ENCODE measurements at places on chromosomes 2 and 18.

DNA sequence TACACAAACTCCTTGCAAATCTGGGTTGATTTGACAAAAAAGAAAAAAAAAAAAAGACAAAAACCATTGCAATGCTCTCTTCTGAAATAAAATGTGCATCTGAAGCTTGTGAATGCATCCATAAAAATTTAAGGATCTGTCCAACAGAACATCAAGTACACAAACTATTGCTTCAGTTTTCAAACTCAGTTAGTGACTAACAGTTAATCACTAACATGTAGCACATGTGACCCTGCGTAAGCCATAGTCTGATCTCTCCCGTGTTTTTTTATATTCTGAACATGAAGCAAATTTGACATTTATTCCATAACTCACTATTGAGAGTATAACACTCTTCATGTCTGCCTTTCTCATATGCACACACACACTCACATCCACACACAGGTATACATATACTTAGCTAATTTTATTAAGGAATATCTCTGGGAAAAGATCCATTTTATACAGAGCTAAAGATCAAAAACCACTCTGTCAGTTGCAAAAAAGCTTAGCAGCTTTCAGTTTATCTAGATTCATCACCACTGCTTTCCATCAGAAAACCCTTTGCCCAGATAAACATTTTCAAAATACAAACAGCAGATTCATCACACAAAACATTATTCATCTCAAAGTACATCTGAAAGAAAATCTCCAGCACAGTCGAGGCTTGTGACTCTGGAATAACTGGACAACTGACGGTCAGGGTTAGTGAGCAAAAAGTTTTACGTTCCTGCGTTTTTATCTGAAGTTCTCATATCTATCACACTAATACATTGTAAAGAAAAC is 1000.4 kb upstream of the ACVR2A start:
- DNase-seq = no peak

DNA sequence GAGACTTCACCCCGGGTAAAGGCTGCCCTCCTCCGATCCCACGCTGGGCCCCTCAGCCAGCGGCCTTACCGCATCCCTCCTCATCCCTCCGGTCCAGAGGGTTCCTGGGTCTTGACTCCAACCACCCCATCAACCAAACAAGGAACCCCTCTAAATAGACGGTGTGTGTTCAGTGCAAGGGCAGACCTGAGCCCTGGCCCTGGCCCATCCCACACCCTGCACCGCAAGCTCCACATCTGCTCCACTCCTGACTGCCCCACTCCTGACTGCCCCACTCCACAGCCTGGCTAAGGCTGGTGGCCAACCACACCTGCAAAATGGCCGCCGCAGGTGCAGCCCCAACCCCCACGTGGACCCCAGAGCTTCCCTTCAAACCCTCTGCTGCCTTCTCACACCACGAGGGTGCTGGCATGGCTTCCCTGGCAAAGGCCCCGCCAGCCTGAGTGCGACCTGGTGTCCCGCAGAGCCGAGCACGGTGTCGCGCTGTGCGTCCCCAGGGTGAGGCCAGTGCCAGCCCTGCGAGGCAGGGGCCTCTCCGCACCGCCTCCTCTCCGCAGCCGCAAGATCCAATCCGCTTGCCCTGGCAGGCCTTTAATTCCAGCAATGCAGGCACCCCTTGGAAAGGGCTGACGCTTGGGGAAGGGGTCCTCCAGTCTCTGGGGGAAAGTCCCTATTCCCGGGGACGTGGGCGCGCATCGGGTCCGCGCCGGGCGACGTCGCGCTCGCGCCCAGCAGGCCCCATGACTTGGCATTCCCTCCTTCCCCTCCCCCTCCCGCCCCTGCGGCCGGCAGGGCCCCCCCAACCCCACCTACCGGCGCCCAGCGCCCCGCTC is 1.5 kb downstream of the KIF1A start:
- no peak for DNase-seq

- DNase-seq = no peak
Observed at GRCh38 chr2:8367833-8368232, 314.0 kb upstream of the ID2 start.

- DNase-seq = no peak
Observed at GRCh38 chr2:51301381-51301780, 269.4 kb upstream of the NRXN1 start.

GRCh38 chr18:79595876-79596374 is 83.7 kb upstream of the CTDP1 start:
- no peak for DNase-seq

DNA sequence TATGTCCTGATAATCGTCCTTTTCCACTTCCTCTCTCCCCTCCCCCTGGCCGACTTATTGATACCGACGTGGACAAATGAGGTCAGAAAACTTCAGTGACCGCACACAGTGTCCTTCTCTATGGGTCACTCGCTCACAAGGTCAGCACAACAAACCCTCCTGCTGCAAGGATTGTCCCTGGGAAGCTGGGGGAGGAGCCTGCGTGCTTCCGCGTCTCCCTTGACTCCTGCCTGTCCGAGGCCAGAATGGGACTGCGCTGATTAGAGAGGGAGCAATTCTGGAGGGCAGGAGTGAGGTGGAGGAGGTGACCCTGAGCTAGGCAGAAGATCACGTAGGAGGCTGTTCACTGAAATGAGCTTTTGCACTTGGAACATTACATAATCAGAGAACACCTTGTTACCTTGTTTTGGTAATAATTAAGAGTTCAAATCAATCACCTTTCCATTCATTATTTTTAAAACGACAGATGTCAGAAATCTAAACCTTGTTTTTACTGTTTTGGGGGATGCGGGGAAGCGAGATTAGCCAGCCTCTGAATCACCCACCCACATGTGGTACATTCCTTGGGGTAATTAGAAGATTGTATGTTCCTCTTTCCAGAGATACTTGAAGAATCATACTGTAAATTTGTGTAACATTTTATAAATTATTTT is 70.6 kb downstream of the CTAGE1 start:
- no peak for DNase-seq

GRCh38 chr18:49023271-49023937 is 72.6 kb upstream of the SMAD7 start:
- DNase-seq = no peak

GRCh38 chr2:59250307-59250677 is 1009.2 kb upstream of the FANCL start:
- DNase-seq = no peak

DNA sequence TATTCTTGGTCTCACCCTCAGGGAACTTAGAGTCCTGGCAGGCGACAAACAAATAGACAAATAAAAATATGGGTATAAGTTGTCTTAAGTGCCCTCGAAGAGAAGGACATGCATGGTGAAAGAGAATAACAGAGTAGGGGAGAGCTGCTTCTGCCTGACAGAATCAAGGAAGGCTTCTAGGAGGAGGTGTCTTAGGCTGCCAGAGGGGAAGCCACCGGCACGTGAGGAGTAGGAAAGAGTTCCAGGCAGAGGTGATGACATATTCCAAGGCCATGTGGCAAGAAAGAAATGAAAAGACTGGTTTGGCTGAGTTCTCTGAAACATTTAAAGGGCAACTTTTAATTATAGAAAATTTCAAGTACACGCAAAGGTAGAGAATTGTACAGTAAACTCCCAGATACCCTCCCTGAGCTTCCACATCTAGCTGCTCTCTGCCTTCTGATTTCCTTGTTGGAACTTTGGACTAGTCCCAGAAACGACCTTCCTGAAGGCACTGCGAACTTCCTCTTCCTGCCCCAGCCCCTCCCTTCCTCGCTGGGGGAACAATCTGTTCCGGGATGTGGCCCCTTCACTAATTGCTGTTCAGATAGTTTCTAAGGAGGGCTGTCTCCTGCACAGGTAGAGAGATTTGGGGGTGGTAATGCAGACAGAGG is 91.7 kb downstream of the DYSF start:
- no peak for DNase-seq

Measured in GM12891 (cell line).